ENCODE measurements at places on chromosomes 4 and X.

- DNase-seq: no peak
Measured at GRCh38 chrX:39555431-39555830, 542.3 kb downstream of the BCOR start.

DNA sequence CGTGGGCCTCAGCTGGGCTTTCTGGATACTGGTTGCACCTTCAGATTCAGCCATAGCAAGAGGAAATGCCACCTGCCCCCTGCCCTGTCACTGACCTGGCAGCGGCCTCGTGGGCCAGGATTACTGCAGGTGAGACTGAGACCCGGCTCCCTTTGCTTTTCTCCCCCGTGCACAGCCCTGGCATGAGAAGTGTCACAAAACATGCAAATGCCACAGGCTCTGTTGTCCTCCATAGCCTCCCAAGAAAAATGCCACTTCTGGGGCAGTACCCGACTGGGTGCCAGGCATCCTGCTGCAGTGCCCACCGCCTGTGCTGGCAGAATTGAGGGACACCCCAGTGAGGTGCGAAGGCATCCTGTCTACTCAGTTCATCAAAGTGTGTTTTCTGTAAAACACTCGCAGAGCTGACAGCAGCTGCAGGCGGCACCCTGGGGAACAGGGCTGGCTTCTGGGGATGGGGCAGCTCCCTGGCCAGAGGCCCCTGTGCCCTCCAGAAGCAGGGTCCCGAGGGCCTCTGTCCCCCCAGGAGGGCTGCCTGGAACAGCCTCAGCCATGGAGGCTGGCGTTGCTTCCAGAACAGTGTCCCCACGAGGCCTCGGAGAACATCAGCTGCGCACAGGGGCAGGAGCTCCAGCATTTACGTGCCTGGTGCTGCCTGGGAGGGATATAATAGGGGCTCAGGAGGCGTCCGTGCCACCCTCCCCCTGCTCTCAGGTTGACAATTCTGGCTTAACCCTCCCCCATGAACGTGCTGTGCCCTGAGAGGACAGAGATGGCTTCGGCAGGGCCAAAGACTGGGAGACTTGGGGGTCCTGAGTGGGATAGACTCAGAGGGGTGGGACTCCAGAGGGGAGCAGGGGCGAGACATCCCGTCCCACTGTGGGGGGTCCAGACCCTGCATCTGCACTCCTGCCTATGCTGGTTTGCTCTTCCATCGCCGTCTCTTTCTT, 99.5 kb upstream of the NKX1-1 start:
- no peak for DNase-seq

DNA sequence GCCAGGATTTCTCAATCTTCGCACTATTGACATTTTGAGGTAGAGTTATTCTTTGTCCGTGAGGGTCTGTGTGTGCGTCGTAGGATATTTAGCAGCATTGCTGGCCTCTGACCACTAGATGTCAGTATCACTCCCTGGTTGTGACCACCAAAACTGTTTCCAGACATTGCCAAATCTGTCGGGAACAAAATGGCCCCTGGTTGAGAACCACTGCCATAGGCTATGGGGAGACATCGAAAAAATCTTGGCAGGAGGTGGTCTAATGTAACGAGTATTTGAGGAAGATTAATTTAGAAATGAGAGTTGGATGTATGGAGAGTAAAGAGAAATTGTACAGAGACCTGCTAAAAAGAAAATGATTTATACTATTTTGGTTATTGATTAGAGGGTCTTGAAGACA, 108.4 kb downstream of the DOCK11 start:
- peak; percentile 24 for DNase-seq

GRCh38 chr4:86484241-86484640, 109.9 kb upstream of the PTPN13 start:
- no peak for DNase-seq

DNA sequence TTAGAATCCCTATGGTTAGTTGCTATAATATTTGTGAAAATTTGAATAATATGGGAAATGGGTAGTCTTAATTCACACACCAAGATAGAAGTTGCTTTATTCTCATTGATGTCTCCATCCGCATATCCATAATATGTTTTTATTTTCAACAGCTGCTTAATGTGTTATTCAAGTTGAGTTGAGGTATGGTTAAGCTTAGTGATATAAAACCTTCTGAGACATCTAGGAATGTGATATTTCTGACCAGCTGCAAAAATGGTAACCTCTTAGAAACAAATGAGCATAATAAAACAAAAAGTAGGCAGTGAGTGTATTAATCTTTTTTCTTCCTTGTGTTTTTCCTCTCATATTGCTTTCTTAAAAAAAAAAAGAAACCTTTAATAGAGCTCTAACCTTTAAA, 172.9 kb downstream of the TENM3 start:
- no peak for DNase-seq

DNA sequence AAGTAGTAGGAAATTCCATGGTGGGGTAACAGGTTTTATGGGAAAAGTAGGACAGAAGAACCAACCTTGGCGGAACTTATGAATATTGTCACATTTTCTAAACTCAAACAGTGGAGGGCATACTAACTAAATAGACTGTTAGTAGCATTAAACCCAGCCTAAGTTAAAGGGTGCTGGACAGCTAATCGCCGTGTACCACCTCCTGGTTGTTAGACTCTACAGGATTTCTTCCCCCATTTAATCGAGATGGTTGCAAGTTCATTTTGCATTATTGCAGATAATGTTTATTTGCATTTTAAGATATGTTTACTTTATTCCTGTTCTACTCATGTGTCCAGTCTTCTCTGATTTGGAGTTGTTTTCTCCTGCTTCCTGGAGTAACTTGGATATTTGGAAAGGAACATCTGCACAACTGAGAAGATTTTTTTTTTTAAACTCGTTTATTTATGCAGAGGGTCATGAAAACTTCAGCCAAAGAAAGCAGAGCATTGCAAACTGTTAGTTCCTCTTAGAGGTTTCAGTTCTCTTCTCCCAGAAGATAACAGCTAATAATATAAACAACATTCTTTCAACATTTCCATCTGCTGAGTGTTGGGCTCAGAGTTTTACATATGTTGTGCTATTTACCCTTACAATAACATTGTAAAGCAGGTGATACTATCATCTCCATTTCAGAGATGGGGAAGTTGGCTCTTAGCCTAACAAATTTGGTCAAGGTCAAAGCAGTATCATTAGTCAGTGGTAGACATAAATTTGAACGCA, 51.5 kb upstream of the TBC1D9 start:
- DNase-seq: peak; percentile 53

DNA sequence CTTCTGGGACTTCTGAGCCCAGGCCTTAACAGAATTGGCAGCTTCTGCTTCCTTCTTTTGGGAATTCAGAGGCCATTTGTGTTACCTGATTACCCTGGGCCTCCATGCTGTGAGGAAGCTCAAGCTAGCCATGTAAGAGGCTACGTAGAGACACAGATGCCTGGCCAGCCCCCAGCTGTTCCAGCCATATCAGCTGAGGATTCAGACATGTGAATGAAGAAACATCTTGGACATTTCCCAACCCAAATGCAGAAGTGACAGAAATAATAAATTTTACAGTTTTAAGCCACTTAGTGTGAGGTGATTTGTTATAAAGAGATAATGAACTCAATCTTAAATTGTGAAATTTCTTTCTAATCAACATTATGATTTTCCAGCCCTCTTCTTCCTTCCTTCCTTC, 18.7 kb upstream of the ZNF827 start:
- no peak for DNase-seq

- no peak for DNase-seq
Measured at GRCh38 chr4:38868059-38868960, 704 bp downstream of the FAM114A1 start.

GRCh38 chr4:74855879-74856278, 61.6 kb upstream of the BTC start:
- no peak for DNase-seq

- no peak for DNase-seq
Measured at GRCh38 chrX:10190367-10190766, 33.6 kb downstream of the CLCN4 start.

- DNase-seq: no peak
Measured at GRCh38 chr4:105526656-105527055, 25.8 kb upstream of the ARHGEF38 start.

DNA sequence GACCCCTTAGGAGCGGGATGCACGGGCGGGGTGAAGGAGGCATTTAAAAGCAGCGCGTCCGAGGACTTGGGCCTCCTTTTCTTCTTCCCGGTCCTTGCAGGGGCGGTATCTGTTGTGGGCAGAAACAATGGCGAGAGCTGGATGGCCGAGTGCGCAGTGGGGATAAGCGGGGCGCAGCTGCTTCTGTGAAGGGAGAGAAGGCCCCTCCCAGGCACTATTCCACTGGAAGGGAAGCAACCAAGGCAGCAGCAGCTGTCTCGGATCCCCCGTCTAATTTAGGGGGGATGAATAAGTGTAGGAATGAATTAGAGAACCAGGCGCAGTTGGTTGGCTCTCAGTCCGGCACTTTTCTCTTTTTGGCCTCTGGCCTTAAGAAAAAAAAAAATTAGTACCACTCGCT, 995 bp downstream of the SMARCA5 start:
- peak; percentile 11 for DNase-seq

- DNase-seq: no peak
Measured at GRCh38 chr4:30073011-30073710, 647.0 kb upstream of the PCDH7 start.

DNA sequence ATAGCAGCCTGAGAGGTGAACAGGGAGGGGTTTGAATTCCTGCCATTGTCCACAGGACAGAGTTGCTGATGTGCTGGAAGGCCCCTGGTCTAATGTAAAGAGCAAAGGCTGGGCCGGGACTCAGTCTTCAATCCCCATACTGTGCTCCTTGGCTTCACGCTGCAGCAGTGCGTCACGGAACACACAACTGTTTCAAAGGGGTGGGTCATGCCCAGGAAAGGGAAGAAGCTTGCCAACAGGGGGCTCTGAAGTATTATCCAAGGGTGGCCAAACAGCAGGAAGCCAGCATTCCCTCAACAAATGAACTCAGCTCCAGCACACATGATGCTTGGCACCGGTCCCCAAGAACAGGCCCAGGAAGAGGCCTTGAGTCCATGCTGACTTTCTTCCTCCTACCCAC, 122.5 kb downstream of the NFKB1 start:
- no peak for DNase-seq

DNA sequence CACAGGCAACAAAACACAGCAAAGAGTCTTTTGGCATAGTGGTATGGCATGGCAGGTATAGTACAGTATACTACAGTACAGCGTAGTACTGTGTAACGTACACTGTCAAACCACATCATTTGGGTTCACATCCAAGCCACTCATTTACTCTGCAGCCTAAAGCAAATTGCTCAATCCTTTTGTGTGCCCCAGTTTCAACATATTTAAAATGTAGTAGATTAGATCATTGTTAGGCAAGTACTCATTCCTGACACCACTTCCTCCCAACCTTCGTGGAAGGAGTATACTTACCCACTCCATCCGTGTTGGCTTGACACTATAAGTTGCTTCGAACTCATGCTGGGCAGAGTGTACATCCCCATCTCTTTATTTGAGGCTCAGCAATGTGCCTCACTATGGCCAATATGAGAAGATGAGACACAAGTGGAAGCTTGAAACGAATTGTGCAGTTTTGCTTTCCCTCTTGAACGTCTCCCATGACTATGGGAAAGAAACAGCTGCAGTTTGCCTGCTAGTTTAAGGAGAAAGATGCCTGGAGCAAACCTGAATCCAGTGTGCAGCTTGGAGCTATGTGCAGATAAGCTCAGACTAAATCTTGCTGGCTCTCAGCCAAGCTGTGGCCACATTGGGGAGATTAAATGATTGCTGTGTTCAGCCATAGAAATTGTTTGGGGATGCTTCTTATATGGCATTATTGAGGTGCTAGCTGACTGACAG, 85.7 kb upstream of the TBL1X start:
- DNase-seq: no peak

DNA sequence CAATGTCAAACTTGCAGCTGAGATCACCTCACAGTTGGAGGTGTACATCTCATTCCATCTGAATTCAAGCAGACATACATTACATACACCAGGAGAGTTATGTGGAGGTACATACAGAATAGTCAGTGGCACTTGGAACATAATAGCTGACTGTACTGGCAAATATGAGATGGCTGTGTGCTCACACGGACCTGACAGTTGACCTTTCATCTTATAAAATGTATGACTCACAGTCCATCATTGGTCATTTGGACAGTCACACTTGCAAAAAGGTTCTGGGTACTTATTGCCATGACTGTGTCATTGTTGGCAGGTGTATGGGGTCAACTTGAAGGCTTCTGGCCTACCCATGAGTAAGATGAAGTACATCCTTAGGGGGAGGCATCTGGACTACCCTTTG, 88.6 kb upstream of the WDR1 start:
- no peak for DNase-seq

- DNase-seq: no peak
Measured at GRCh38 chr4:82779032-82779431, 19.6 kb downstream of the SCD5 start.

DNA sequence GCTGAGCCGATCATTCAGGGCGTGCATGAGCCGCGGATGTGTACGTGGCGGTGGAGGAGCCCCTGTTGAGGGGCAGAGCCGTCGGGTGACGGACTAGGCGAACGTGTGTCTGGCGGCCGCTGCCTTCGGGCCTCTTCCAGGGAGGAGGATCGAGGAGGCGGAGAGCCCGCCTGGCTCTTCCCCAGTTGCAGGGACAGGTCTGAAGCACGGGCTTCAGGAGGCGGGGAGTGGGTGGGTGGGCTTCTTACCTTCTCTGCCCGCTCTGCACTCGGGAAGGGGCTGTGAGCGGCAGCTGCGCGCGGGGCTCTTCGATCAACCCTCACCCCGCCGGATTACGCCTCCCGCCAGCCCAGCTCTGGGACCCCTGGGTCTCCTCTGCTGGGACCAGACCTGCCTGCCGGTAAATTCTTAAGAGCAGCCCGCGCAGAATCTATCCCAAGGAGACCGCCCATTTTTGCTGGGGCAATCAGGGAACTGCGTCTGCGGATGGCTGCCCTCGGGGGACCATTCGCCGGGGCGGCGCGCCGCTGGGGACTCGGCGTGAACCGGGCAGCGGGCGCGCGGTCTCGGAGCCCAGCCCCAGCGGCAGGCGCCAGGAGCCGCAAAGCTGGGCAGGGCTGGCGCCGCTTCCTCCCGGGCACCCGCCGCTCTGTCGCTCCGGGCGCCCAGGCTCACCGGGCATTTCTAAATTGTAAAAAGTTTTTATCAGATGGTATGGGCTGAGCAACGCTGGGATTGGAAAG, 4.9 kb downstream of the PLAC8 start:
- peak; percentile 63 for DNase-seq

GRCh38 chrX:12315526-12315925, 177.3 kb downstream of the FRMPD4 start:
- DNase-seq: no peak

DNA sequence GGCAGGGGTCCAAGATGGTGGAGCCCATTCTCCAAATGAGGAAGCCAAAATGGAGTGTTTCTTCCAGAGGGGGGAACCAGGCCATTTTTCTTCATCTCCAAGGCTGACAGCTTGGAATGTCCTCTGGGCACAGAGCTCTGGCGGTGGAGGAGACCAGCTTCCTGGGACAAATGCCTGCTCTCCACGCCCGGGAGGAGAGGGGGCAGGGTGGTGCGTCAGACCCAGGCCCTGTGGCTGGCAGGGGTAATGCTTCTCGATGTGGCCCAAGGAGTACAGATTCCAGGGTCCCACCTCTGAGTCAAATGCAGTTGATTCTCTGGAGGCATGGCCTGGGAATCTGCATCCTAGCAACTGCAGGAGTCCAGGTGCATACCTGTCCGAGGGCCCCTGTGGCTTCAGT, 44.6 kb upstream of the ADRA2C start:
- no peak for DNase-seq
